Calu3 (cell line): ENCODE measurements at places on chromosomes 11 and 22. TPM values are rescaled to one million over a fixed set of nuclear protein-coding genes. Genes with fewer than 3 reads are reported as not detected.
A peak's percentile ranks its signal among the peaks of the same experiment; 100 is the strongest.

The TRIM51 gene
- not detected in 2 replicates for total RNA-seq

GRCh38 chr11:73155102-73155501 lies 13.0 kb upstream of the FCHSD2 start:
- no peak overlapping the region for H3K4me3 ChIP-seq
- peaks cover 12% of the 10 kb centered on the region for H3K4me1 ChIP-seq
- H3K27ac ChIP-seq: no peak overlapping the region
- no peak for DNase-seq
- no peaks in the 10 kb centered on the region for H3K27me3 ChIP-seq
- H3K36me3 ChIP-seq: no peaks in the 10 kb centered on the region

DNA sequence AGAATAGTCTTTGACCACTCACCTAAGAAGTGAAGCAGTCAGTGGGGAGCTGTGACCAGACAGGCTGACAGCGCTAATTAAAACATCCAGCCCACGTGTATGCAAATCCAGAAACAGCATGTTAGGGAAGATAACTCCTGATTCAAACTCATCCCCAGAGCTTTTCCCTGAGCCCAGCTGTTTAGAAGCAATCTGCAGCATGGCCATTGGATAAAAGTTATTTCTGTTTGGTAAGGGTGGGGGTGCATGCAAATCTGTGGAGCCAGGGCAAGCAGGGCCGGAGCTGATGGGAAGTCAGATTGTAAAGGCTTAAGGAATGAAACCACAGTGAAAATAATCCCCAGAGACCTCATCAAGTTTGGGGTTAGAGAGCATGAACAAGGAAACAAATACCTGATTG lies 247.9 kb upstream of the KIRREL3 start:
- no peak overlapping the region for H3K27ac ChIP-seq
- no peak overlapping the region for H3K4me3 ChIP-seq
- no peaks in the 10 kb centered on the region for H3K4me1 ChIP-seq
- peaks cover 29% of the 10 kb centered on the region for H3K27me3 ChIP-seq

DNA sequence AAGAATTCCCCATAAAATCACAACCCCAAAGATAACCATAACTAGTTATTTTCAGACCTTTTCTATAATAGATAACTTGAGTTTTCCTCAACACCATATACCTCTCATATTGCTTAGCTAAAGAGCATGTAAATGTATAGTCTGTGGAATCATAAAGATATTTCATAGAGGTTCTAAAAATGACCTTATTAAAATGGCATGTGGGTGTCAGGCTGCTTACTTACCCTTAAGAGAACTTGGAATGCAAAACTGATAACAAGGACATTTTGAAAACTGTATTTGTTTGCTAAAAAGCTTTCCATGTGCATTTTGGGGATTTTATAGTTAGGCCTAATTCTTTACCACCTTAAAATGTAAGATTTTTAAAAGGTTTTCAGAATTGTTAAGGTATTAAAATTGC lies 4.7 kb downstream of the SIK2 start:
- peaks cover 16% of the 10 kb centered on the region for H3K4me1 ChIP-seq
- no peak overlapping the region for H3K27ac ChIP-seq
- H3K36me3 ChIP-seq: peaks cover 23% of the 10 kb centered on the region
- H3K4me3 ChIP-seq: no peak overlapping the region
- H3K27me3 ChIP-seq: no peaks in the 10 kb centered on the region

The JHY gene
- total RNA-seq: 2.7 and 3.5 TPM in 2 replicates

The OR2AG2 gene
- total RNA-seq: not detected in 2 replicates

The RAB3IL1 gene
- total RNA-seq: 0.76 and 2.4 TPM in 2 replicates

DNA sequence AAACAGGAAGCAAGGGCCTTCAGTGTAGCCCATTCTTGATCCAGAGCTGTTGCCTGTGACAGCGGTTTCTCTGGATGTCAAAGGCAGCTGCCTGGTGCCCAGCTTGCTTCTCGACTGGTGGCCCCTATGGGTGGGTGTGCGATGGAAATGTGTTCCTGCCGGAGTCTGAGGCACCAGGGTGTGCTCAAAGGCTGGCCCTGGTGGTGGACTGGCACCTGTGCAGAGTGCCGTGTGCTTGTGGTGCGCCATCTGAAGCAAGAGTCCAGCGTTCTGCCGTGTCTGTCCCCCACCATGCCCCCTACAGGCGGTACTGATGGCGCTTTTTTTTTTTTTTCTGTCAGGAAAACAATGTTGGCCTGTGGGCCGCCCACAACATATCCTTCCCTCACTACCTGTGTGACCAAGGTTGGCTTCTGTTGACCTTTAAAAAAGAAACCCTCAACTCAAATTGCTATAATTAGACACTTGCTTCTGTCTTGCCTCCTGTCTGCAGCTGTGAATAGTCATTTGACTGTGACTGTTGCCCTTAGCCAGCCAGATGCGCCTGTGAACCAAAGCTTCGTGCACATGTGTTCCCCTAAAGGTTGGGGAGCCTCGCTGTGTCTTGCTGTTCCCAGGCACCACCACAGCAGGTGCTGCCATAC lies 4.7 kb upstream of the RANBP1 start:
- no peak for DNase-seq
- no peak overlapping the region for H3K4me3 ChIP-seq
- H3K4me1 ChIP-seq: no peaks in the 10 kb centered on the region
- no peaks in the 10 kb centered on the region for H3K27me3 ChIP-seq

The GPHA2 gene
- not detected in 2 replicates for total RNA-seq

The FAM118A gene
- 33.5 and 35.0 TPM in 2 replicates for total RNA-seq

- H3K4me1 ChIP-seq: no peaks in the 10 kb centered on the region
- no peak overlapping the region for H3K27ac ChIP-seq
- no peak overlapping the region for H3K4me3 ChIP-seq
These were observed 352.1 kb downstream of the OPCML start for GRCh38 chr11:133180201-133180600.

DNA sequence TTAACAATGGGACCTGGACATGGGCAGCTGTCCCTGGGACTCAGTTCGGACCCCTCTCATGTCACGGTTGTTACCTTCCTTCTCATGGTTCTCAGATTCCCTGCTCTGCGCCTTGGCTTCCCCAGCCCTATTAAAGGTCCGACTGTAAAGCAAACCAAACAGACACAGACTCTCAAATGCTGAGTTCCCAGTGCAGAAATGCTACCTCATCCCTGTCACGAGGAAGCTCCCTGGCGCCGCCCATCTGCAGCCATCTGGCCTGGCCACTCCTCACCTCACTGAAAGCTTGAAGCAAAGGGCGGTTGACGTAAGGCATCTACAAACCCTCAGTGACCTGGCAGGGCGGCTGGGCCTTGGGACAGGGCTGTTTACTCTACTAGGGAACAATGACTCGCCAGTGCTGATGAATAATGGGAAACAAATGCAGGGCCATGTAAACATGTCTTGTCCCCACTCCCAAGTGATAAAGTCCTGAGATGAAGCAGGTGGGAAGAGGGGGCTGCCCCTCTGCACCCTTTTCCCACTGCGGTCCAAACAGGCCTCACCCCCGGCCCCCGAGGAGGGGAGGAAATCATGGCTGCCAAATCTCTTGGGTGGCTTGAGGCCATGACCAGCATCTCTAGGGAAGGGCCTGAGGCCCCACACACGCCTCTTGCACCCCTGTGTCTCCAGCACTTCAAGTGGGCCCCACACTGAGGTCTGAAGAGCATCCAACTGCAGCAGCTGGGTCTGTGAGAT lies 49.3 kb downstream of the SCUBE1 start:
- no peak overlapping the region for H3K4me3 ChIP-seq
- H3K4me1 ChIP-seq: no peaks in the 10 kb centered on the region
- H3K36me3 ChIP-seq: no peaks in the 10 kb centered on the region
- H3K27ac ChIP-seq: no peak overlapping the region
- peaks cover 92% of the 10 kb centered on the region for H3K27me3 ChIP-seq
- DNase-seq: no peak

DNA sequence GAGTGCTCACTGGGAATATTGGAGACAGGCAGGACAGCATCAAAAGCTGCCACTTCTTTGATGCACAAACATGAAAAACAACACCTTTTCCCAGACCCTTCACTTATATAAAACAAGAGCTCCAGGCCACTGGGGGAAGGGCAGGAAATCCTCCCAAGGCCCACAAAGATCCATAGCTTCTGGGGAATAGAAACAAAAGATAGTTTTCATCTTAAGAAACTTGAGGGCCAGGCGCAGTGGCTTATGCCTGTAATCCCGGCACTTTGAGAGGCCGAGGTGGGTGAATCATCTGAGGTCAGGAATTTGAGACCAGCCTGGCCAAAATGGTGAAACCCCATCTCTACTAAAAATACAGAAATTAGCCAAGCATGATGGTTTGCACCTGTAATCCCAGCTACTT lies 15.3 kb downstream of the RTL6 start:
- H3K36me3 ChIP-seq: peaks cover 11% of the 10 kb centered on the region
- peaks cover 39% of the 10 kb centered on the region for H3K4me1 ChIP-seq
- H3K27me3 ChIP-seq: peaks cover 25% of the 10 kb centered on the region
- H3K4me3 ChIP-seq: peak overlapping the region; percentile 14

DNA sequence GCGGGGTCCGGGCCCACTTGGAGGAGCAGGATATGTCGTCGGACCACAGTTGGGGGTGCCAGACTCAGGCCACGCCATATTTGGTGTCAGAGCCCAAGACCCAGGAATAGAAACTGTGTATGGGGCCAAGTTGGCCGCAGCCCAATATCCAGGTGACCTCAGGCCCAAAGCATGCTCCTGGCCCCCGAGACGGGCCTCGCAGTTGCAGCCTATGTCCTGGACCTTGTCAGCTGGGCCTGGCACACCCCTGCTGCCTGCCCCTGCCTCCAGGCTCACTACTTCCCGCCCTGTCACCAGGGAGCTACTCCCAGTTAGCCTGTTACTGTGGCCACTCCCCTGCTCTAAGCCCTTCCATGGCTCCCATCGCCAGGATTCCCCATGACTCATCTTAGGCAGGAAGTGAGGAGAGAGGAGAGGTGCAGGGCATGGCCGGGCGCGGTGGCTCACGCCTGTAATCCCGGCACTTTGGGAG lies 23.1 kb downstream of the A4GALT start:
- peak overlapping the region; percentile 30 for H3K4me3 ChIP-seq
- peak; percentile 82 for DNase-seq
- peaks cover 29% of the 10 kb centered on the region for H3K4me1 ChIP-seq

GRCh38 chr11:118294053-118294452 lies 10.5 kb upstream of the CD3E start:
- no peaks in the 10 kb centered on the region for H3K27me3 ChIP-seq
- DNase-seq: no peak
- H3K36me3 ChIP-seq: no peaks in the 10 kb centered on the region
- H3K27ac ChIP-seq: no peak overlapping the region
- no peak overlapping the region for H3K4me3 ChIP-seq
- H3K4me1 ChIP-seq: peaks cover 38% of the 10 kb centered on the region

GRCh38 chr11:117816151-117816741 lies 8.3 kb downstream of the FXYD2 start:
- H3K4me3 ChIP-seq: no peak overlapping the region
- no peak for DNase-seq
- peaks cover 63% of the 10 kb centered on the region for H3K4me1 ChIP-seq
- no peak overlapping the region for H3K27ac ChIP-seq
- peaks cover 19% of the 10 kb centered on the region for H3K36me3 ChIP-seq
- H3K27me3 ChIP-seq: no peaks in the 10 kb centered on the region

The SLC37A4 gene
- total RNA-seq: 21.2 and 24.6 TPM in 2 replicates

DNA sequence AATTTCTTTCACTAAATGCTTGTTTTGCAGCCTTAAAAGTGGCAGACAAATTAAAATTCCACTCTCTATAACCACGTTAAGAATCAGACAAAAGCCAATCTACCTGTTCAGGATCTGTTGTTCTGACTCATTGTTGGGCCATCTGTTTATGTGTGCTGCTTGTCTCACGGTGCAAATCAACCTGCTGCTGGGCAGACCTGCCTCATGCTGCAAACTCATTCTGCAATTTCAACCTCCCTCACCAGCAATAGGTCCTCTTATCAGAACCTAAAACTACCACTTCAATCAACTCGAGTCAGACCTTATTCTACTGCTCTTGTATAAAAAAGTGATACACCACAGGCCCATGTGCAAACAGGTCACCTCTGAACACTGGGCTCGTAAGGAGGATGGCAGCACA lies 75.1 kb downstream of the LARGE2 start:
- no peaks in the 10 kb centered on the region for H3K36me3 ChIP-seq
- H3K27ac ChIP-seq: no peak overlapping the region
- no peaks in the 10 kb centered on the region for H3K27me3 ChIP-seq
- no peak overlapping the region for H3K4me3 ChIP-seq
- no peak for DNase-seq

DNA sequence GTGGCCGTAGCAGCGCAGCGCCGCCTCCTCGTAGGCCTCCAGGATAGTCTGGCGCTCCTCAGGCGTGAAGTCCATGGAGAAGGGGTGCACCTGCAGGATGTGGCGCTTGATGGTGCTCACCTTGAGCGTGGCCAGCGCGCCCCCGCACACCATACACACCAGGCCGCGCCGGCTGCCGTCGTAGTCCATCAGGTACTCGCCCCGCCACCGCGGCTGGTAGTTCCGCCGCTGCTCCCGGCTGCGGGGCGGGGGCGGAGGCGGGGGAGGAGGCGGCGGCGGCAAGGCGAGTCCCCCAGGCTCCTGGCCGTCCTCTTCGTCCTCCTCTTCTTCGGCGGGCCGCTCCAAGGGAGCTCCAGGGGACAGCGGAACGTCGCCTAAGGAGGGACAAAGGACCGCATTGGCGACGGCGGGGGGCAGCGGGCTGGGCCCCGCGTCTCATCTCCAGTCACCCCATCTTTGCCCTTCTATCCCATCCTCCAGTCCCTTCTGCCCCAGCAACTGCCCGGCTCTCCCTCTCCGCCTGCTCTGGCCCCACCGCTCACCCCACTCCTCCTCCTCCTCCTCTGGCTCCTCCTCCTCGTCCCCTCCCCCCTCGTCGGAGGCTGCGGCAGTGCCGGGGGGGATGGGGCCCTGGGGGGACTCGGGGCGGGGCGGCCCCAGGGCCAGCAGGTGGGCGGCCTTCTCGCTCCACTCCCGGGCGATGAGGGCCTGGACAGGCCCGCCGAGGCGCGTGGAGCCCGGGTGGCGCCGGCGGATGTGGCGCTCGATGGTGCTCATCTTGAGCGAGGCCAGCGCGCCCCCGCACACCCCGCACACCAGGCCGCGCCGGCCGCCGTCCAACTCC lies 4.9 kb downstream of the ZFTA start:
- peaks cover 29% of the 10 kb centered on the region for H3K36me3 ChIP-seq
- H3K4me3 ChIP-seq: no peak overlapping the region
- DNase-seq: no peak
- H3K27ac ChIP-seq: no peak overlapping the region
- H3K4me1 ChIP-seq: peaks cover 18% of the 10 kb centered on the region

GRCh38 chr11:6611963-6612212 lies 128 bp downstream of the TAF10 start:
- H3K36me3 ChIP-seq: no peaks in the 10 kb centered on the region
- DNase-seq: no peak
- no peak overlapping the region for H3K4me3 ChIP-seq
- no peak overlapping the region for H3K27ac ChIP-seq
- peaks cover 24% of the 10 kb centered on the region for H3K4me1 ChIP-seq

DNA sequence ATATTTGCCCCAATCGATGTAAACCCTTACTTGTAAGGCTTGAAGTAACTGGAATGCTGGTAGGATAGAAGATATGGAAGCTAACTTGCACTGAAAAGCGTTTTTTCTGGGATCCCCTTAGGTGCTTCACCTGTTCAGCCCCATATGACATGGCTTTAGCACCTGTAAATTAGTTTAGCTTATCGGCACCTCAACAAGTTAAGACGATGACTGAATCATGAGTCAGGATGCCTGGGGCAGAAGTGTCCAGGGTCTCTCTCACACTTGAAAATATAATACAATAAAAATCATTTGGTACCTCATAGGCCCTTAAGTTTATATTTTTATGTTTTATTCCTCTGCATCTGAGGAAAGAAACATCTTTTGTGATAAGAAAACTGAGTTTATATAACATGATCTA lies 409.2 kb upstream of the LRRC4C start:
- no peak for DNase-seq
- H3K36me3 ChIP-seq: no peaks in the 10 kb centered on the region
- H3K27me3 ChIP-seq: no peaks in the 10 kb centered on the region
- no peaks in the 10 kb centered on the region for H3K4me1 ChIP-seq

GRCh38 chr11:130095326-130095725 lies 25.6 kb downstream of the APLP2 start:
- H3K27me3 ChIP-seq: no peaks in the 10 kb centered on the region
- no peak overlapping the region for H3K4me3 ChIP-seq
- no peak for DNase-seq
- no peaks in the 10 kb centered on the region for H3K36me3 ChIP-seq

The IPO7 gene
- 139 and 170 TPM in 2 replicates for total RNA-seq

The PRR33 gene
- not detected in 2 replicates for total RNA-seq
